Smooth muscle cell of trachea (primary cell): ENCODE measurements at places on chromosomes 1 and 21. TPM values are rescaled to one million over a fixed set of nuclear protein-coding genes. Genes with fewer than 3 reads are reported as not detected.

The HAPLN2 gene
- total RNA-seq, result not detected in 2 replicates

The PLA2G4A gene
- total RNA-seq, result 20.3 and 44.4 TPM in 2 replicates

The IL6R gene
- total RNA-seq, result 16.9 and 35.6 TPM in 2 replicates

The NR5A2 gene
- 0.15 TPM in 1 of 2 replicates, not detected in the other for total RNA-seq

The IL12RB2 gene
- total RNA-seq, result not detected in 2 replicates
